ENCODE measurements at places on chromosomes 1 and 21.

DNA sequence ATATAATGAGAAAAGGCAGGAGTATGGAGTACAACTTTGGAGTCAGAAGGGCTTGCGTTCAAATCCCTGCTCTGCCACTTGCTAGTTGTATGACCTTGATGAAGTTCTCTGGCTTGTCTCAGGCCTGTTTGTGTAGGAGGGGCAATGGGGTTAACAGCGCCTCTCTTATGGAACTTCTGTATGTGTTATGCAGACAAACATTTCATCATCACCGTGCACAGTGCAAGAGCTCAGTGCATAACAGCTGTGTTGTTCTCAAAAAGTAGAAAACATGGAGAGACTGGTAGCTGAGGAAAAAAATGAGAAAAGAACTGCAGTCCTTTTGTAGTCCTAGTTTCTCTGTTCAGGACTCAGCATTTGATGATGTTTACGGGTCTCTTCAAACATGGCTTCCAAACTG, 10.4 kb upstream of the ZNF648 start:
- no peak overlapping the region for H3K4me3 ChIP-seq
- H3K27ac ChIP-seq: no peak overlapping the region
- no peaks in the 10 kb centered on the region for H3K27me3 ChIP-seq

GRCh38 chr1:226407497-226408284, at the start of gene PARP1:
TSS of gene PARP1 (minus strand) at chr1:226408093. CDS start at chr1:226407929, 164 bp downstream.
- no peaks in the 10 kb centered on the region for H3K36me3 ChIP-seq
- H3K27ac ChIP-seq: peak within 1 kb of the TSS; percentile 92
- peak within 1 kb of the TSS; percentile 66 for H3K4me3 ChIP-seq
- peak; percentile 73 for DNase-seq
- no peaks in the 10 kb centered on the region for H3K27me3 ChIP-seq

DNA sequence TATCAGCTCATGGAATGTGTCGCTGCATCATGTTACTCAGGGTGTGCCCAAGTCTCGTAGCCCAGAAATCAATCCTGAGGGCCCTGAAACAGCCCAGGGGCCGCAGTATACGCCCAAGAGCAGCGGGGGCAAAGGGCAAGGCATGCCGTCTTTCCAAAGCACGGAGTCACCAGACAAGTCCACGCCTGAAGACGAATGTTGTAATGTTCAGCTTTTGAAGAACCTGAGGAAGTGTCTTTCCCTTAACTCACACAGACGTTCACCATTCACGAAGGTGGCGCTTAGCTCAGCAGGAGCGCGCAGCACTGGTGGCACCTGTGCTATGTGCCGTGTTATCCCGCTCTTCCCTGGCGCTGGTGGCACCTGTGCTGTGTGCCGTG, 18.8 kb upstream of the PWP2 start:
- no peaks in the 10 kb centered on the region for H3K27me3 ChIP-seq
- H3K4me1 ChIP-seq: no peaks in the 10 kb centered on the region
- H3K27ac ChIP-seq: no peak overlapping the region
- no peak for DNase-seq
- no peak overlapping the region for H3K4me3 ChIP-seq

DNA sequence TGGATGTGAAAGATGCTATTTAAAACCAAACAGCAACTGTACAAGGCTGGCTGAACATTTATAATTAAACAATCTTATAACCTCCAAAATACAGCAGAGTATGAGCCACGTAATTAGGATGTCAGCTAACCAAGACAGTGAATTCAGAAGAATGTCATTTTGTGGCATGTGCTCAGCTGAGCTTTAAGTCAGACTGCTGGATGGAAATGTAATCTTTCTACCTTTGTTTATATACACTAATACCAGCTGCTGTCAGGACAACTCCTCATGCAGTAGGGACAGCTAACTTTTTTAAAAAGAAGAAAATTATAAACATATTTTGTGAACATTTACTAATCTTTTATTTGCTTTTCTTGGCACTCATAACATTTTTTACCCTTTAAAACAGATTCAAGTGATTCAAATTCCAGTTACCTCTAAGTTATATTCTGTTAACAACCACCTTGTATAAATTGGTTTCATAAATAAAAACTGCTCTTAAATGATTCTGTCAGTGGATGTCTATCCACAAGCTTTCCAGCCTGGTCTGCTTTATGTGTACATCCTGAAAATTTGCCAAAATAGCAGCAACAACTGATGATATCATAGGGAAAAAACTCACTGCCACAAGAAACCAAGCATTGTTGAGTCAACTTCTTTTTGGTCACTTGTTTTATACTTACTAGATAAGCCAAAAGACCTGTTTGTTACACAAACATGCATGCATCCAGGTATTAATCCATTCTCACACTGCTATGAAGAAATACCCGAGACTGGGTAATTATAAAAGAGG, 36.1 kb downstream of the DPH5 start:
- H3K4me1 ChIP-seq: no peaks in the 10 kb centered on the region
- H3K27me3 ChIP-seq: no peaks in the 10 kb centered on the region
- H3K27ac ChIP-seq: no peak overlapping the region

DNA sequence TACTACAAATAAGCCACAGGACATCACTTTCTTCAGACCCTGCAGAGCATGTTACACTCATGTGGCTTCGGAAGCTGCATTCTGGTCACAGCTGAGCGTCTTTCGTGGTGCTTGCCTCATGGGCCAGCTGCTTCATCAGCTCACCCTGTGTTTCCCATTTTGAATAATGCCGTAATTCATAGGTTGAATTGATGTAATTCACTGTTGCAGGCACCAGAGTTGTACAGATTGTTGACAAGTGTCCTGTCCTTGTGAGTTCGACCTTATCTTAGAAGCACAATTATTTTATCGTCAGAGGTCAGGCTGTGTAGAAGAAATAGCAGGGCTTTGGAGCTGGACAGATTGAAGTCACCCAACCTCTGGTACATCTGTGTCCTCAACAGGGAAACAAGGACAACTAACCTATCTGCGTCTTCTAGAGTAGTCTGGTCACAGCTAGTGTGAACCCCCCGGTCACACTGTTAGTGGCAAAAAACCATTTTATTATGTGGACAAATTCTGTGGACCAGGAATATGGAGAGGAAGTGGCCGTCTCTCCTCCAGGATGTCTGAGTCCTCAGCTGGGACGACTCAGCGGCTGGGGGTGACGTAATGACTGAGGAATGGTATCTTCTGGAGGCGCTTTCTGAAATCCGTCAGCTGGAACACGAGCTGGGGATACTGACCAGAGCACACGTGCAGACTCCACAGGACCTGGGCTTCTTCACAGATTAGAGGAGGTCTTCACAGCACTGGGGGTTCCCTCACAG, 17.8 kb downstream of the PKNOX1 start:
- peak overlapping the region; percentile 31 for H3K27ac ChIP-seq
- H3K36me3 ChIP-seq: no peaks in the 10 kb centered on the region
- H3K4me1 ChIP-seq: no peaks in the 10 kb centered on the region
- H3K27me3 ChIP-seq: no peaks in the 10 kb centered on the region
- H3K4me3 ChIP-seq: no peak overlapping the region

- H3K27ac ChIP-seq: no peak overlapping the region
- no peak overlapping the region for H3K4me3 ChIP-seq
- H3K4me1 ChIP-seq: peaks cover 11% of the 10 kb centered on the region
- H3K27me3 ChIP-seq: no peaks in the 10 kb centered on the region
- peaks cover 18% of the 10 kb centered on the region for H3K36me3 ChIP-seq
These were observed 64.3 kb upstream of the MORC3 start for GRCh38 chr21:36255663-36256062.

DNA sequence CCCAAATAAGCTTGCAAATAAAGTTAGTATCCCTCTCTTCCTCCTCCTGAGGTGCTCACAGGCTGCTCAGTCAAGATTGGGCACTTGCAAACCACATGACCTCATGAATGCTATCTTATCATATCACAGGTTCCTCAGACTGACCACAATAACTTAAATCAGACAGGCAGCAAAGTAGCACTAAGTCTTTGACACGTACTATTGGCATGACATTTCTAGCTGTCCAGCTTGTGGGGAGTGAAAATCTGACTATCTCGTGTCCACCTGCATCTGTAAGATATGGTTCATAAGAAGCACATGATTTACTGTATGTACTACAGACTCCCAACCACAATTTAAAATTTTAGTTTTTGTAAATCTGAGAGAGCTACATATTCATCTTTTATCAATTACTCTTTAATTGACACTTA, 58.0 kb upstream of the GFI1 start:
- no peaks in the 10 kb centered on the region for H3K27me3 ChIP-seq
- H3K4me1 ChIP-seq: no peaks in the 10 kb centered on the region
- H3K36me3 ChIP-seq: no peaks in the 10 kb centered on the region
- DNase-seq: no peak
- no peak overlapping the region for H3K27ac ChIP-seq

DNA sequence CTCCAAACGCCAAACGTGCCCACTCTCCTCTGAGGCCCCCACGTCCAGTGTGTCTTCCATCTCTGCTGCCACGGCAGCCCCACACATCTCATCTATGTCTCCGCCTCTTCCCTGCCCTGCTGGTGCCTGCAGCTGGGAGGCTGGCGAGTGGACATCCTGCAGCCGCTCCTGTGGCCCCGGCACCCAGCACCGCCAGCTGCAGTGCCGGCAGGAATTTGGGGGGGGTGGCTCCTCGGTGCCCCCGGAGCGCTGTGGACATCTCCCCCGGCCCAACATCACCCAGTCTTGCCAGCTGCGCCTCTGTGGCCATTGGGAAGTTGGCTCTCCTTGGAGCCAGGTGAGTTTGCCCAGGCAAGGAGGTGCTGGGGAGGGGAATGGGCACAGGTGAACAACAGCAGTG, 8.6 kb downstream of the ADAMTSL4 start:
- peaks cover 43% of the 10 kb centered on the region for H3K4me1 ChIP-seq
- no peaks in the 10 kb centered on the region for H3K27me3 ChIP-seq
- H3K27ac ChIP-seq: no peak overlapping the region
- DNase-seq: no peak
- no peaks in the 10 kb centered on the region for H3K36me3 ChIP-seq
- H3K4me3 ChIP-seq: no peak overlapping the region

DNA sequence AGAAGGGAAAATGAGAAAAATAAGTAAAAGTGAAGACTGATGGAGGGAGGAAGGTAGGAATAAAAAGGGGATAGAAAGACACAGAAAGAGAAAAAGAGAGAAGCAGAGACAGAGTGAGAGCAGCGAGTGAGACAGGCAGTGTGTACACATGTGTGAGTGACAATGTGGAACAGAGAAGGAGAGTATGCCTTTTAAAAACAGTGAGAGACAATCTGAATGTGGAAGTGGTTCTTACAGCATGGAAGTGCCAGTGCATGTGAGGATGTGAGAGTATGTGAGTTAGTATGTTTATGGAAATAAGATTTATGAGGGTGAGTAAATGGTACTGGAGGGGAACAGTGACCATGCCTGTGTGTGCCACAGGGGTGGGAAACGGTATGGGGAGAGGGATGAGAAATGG, 1.2 kb downstream of the NEGR1 start:
- H3K27ac ChIP-seq: peak overlapping the region; percentile 30
- H3K27me3 ChIP-seq: no peaks in the 10 kb centered on the region
- no peak for DNase-seq
- H3K36me3 ChIP-seq: no peaks in the 10 kb centered on the region
- H3K4me3 ChIP-seq: peak overlapping the region; percentile 66

- H3K27me3 ChIP-seq: no peaks in the 10 kb centered on the region
- DNase-seq: no peak
- H3K4me3 ChIP-seq: no peak overlapping the region
- peaks cover 4% of the 10 kb centered on the region for H3K4me1 ChIP-seq
These were observed 3.0 kb downstream of the ANKRD45 start for GRCh38 chr1:173666646-173667045.

- DNase-seq: no peak
- H3K27ac ChIP-seq: no peak overlapping the region
- peaks cover 37% of the 10 kb centered on the region for H3K4me1 ChIP-seq
- H3K27me3 ChIP-seq: no peaks in the 10 kb centered on the region
- H3K4me3 ChIP-seq: no peak overlapping the region
These were observed 61.3 kb upstream of the GPR153 start for GRCh38 chr1:6322161-6322560.

DNA sequence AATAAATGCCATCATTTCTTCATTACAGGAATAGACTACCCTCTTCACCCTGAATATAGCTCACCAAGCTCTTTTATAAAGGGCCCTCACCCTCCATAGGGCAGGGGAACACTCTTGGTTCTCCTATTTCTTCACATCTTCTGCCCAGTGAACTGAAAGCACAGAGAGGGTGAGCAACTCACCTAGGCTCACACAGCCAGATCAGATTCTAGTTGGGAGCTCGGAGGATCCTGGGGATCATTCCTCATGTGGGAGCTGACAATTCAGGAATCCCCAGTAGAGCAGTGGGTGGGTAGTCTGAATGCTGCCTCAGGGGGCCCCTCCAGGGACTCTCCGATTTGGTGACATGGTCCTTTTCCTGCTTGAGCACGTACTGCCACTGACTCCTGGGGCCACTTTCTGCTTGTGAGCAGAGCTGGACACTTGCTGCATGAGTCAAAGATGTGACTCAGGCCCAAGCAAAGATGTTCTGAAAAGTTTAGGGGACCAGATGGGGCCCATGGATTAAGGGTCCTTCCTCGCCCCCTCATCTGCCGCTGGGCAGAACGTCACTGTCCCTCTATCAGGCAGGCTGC, 63.7 kb upstream of the WNT4 start:
- H3K4me3 ChIP-seq: no peak overlapping the region
- no peaks in the 10 kb centered on the region for H3K36me3 ChIP-seq

DNA sequence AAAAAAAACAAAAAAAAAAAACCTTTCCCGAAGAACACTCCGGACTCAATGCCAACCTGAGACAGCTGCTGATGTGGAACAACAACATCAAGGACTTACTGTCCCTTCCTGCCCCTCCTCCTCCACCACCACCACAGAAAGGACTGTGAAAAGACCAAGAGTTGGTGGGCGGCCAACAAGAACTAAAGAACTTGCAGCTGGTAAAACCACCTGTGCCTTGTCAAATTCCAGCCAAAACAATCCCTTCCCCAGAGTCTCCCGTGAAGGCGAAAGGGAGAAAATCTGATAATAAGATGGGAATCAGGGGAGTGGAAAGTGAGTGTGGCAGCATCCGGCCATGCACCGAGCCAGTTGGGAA, 88.9 kb downstream of the PROX1 start:
- H3K36me3 ChIP-seq: no peaks in the 10 kb centered on the region
- no peak for DNase-seq
- H3K4me3 ChIP-seq: no peak overlapping the region
- H3K4me1 ChIP-seq: no peaks in the 10 kb centered on the region
- H3K27ac ChIP-seq: no peak overlapping the region

- DNase-seq: no peak
- no peak overlapping the region for H3K27ac ChIP-seq
- H3K4me1 ChIP-seq: no peaks in the 10 kb centered on the region
These were observed 198.4 kb downstream of the HHAT start for GRCh38 chr1:210527091-210527490.

DNA sequence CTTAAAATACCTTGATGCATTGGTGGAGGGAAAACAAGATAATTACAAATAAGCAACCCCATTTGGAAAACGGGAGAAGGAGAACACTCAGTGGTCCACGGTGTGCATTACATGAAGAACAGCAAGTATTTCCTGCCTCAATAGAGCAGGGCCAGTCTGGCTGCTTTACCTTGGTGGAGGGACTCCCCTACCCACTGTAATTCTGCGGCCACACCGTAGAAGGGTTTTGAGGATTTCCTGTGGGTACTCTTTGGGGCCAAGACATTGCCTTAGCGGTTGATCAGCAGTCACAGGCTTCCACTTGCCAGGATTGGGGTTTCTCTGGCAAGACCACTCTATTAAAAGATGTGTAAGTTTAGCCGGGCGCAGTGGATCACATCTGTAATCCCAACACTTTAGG, 16.3 kb upstream of the TMEM54 start:
- H3K4me3 ChIP-seq: no peak overlapping the region
- H3K27me3 ChIP-seq: peaks cover 37% of the 10 kb centered on the region
- H3K36me3 ChIP-seq: no peaks in the 10 kb centered on the region
- DNase-seq: no peak
- H3K4me1 ChIP-seq: no peaks in the 10 kb centered on the region
